ENCODE measurements at places on chromosomes 2 and 18.

DNA sequence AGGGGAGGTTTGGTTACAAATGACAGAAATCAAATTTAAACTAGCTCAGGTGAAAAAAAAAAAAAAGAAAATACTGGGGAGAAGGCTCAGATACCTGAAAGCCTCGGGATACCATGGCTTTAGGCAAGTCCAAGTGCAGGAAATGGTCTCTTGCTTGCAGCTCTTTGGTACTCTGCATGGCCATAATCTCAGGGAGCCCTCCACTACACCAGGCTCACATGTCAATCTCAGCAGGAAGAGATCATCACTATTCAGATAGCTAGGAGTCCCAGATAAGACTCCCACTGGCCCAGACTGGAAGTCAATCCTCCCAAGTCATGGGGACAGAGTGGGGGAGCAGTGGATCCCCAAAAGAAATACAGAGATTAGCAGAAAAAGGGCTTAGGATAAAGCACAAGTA, 64.8 kb upstream of the RALBP1 start:
- no peak for DNase-seq

GRCh38 chr18:58593938-58594337, 35.0 kb downstream of the ALPK2 start:
- DNase-seq, result no peak

GRCh38 chr18:58687871-58688308, 16.6 kb downstream of the MALT1 start:
- DNase-seq, result peak; percentile 91

DNA sequence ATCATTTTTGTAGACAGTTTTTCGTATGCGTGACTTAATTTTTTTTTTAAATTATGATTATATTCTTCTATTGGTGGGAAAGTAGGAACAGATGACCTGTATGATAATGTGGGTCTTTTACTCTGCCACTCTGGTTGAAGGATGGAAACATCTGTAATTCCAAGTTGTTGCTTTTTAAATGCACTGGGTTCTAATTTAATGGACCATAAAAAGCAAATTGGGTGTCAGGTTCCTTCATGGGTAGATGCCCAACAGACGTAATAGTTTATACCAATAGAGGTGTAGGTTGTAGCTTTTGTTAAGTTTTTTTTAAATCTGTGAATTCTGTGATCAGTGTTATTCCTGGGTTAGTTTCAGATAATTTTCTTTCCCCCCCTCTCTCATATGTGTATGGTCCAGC, 117.6 kb downstream of the MAP4K4 start:
- DNase-seq, result no peak

DNA sequence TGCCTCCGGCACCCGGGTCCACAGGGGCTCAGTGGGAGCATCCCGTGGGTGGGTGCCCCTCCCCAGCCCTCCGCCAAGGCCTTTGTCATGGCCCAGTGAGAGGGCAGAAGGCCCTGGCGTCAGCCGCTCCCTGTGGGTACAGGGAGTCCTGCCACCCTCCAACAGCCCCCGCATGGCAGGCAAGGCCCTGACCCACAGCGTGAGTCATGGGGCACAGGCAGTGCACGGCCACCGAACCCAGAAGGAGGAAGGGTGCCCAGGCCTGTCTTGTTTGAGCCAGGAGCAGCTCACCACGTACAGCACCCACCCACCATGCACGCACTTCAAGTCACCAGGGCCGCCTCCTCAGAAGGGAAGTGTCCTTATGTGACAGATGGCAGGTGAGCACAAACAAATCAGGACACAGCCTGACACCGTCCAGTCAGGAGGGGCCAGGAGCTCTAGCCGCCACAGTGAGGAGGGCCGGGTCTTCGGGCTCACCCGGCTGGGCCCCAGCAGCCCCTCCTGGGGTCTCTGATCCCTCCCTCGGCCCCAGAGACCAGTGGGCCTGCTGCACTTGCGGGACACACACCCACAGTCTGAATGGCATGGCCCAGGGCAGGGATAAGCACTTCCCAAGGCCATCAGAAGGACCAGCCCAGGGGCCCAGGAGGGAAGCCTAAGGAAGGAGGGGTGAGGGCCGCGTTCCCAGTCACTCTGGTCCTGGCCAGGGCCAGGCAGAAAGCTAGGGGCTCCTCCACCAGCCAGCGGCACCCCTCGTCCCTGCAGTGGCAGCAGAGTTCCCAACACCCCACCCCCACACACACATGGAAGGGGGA, 25.8 kb downstream of the BIN1 start:
- peak; percentile 85 for DNase-seq
